H9 (cell line): ENCODE measurements at places on chromosomes 5 and 9. TPM values are rescaled to one million over a fixed set of nuclear protein-coding genes. Genes with fewer than 3 reads are reported as not detected.
A peak's percentile ranks its signal among the peaks of the same experiment; 100 is the strongest.

Gene TXNDC8
- total RNA-seq, result not detected in 2 replicates

Gene PCDHGB5
- total RNA-seq, result 3.6 and 3.8 TPM in 2 replicates

Gene PCA3
- not detected in 2 replicates for total RNA-seq

Gene ACOT12
- not detected in 2 replicates for total RNA-seq

Gene PRXL2C
- 4.7 and 5.9 TPM in 2 replicates for total RNA-seq

Gene TAS2R1
- total RNA-seq, result not detected in 2 replicates

GRCh38 chr9:111936391-111936790 lies 39.8 kb downstream of the UGCG start:
- no peak overlapping the region for H3K4me3 ChIP-seq
- H3K27ac ChIP-seq, result no peak overlapping the region
- DNase-seq, result no peak
- H3K4me1 ChIP-seq, result no peaks in the 10 kb centered on the region
- H3K36me3 ChIP-seq, result peaks cover 5% of the 10 kb centered on the region; the same call in 2 of the 3 replicates

- no peaks in the 10 kb centered on the region for H3K27me3 ChIP-seq
- no peak for DNase-seq
- H3K4me1 ChIP-seq, result no peaks in the 10 kb centered on the region
- no peak overlapping the region for H3K27ac ChIP-seq
- no peak overlapping the region for H3K4me3 ChIP-seq
These were observed 1112.3 kb upstream of the SEMA6A start for GRCh38 chr5:117686926-117687325.

GRCh38 chr5:117888688-117889087 lies 1099.7 kb downstream of the DTWD2 start:
- H3K4me3 ChIP-seq, result no peak overlapping the region
- H3K36me3 ChIP-seq, result no peaks in the 10 kb centered on the region
- DNase-seq, result no peak

DNA sequence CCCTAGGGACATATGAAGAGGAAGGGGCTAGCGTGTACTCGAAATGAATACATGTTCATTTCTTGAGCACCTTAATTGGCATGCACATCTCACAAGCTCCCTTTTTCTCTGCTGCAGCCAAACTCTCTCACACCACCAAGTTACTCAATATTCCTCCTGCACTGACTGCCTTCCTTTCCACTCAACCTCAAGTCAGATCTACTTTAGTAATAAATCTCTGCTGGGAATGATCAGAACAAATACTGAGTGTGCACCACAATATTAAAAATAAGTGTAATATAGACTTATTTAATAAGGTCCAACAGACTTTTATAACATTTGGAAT lies 995.8 kb upstream of the WWC1 start:
- H3K4me1 ChIP-seq, result peaks cover 16% of the 10 kb centered on the region
- no peaks in the 10 kb centered on the region for H3K27me3 ChIP-seq
- DNase-seq, result no peak

- H3K4me3 ChIP-seq, result no peak overlapping the region
- H3K27me3 ChIP-seq, result no peaks in the 10 kb centered on the region
- no peaks in the 10 kb centered on the region for H3K4me1 ChIP-seq
- no peak overlapping the region for H3K27ac ChIP-seq
- DNase-seq, result no peak
These were observed 269.1 kb downstream of the RFX3 start for GRCh38 chr9:3256571-3257330.

- peaks cover 4% of the 10 kb centered on the region; the same call in 1 of the 2 replicates for H3K36me3 ChIP-seq
- peaks cover 6% of the 10 kb centered on the region; the same call in 1 of the 2 replicates for H3K4me1 ChIP-seq
- no peak overlapping the region for H3K4me3 ChIP-seq
- DNase-seq, result no peak
- no peaks in the 10 kb centered on the region for H3K27me3 ChIP-seq
These were observed 100.0 kb downstream of the ZSWIM6 start for GRCh38 chr5:61431923-61432620.

GRCh38 chr9:114454652-114455051 lies 50.6 kb downstream of the WHRN start:
- H3K36me3 ChIP-seq, result no peaks in the 10 kb centered on the region
- H3K27me3 ChIP-seq, result no peaks in the 10 kb centered on the region
- no peak for DNase-seq
- H3K27ac ChIP-seq, result no peak overlapping the region
- H3K4me3 ChIP-seq, result no peak overlapping the region

DNA sequence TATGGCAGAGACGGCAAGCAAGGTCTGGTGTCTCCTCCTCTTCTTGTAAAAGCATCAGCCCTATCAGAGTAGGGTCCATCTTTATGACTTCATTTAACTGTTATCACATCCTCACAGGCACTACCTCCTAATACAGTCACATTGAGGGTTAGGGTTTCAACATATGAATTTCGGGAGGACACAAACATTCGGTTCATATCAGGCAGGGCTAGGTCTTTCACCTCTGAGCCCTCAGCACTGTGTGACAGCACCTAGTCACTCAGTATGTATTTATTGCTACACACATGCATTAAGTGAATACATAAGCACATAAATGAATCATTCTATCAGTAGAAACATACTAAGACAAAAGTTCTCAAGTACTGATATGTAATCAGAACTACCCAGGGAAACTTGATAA lies 9.4 kb upstream of the BTF3 start:
- peaks cover 19% of the 10 kb centered on the region; the same call in 1 of the 2 replicates for H3K4me1 ChIP-seq
- H3K4me3 ChIP-seq, result peak overlapping the region; percentile 24; the same call in 1 of the 3 replicates

DNA sequence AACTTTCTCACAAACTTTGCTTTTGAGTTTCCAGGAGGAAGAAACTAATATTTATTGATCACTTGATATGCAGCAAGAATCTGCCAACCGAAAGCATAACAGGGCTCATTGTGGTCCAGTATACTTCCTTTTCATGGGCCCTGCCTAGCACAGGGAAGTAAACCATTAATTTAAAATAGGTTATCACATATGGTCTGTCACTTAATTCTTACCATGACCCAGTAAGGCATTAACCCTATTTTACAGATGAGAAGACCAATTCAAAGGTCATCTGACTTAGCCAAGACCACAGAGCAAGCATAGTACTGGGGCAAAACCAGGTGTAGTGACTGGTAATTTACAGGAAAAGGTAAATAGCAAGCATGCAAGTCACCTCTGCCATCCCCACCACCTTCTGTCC lies 336.9 kb upstream of the DMAC1 start:
- H3K27me3 ChIP-seq, result no peaks in the 10 kb centered on the region
- H3K4me3 ChIP-seq, result no peak overlapping the region
- no peaks in the 10 kb centered on the region for H3K36me3 ChIP-seq
- H3K4me1 ChIP-seq, result peaks cover 2% of the 10 kb centered on the region; the same call in 1 of the 2 replicates

GRCh38 chr9:13590996-13591395 lies 311.5 kb upstream of the MPDZ start:
- H3K4me3 ChIP-seq, result no peak overlapping the region
- H3K27ac ChIP-seq, result no peak overlapping the region
- no peaks in the 10 kb centered on the region for H3K36me3 ChIP-seq
- no peak for DNase-seq
- no peaks in the 10 kb centered on the region for H3K27me3 ChIP-seq
- H3K4me1 ChIP-seq, result peaks cover 5% of the 10 kb centered on the region; the same call in 1 of the 2 replicates

DNA sequence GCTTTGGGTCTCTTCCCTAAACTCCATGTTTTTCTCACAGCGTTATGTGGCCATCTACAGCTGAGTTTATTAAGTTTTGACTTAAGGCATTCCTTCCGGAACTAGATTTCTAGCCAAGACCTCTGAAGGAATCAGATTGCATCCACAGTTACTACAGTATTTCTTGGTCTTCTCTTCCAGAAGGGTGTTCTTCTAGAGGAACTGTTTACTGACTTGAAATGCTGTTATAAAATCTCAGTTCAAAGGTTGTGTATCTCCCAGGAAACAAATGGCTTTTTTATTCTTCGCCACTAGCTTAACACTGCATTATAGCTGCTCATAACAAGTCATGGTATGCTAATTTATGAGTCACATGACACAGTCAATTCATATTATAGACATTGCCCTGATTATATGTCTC lies 55.3 kb upstream of the RAD23B start:
- no peak overlapping the region for H3K4me3 ChIP-seq
- no peaks in the 10 kb centered on the region for H3K27me3 ChIP-seq
- H3K4me1 ChIP-seq, result peaks cover 9% of the 10 kb centered on the region
- H3K27ac ChIP-seq, result no peak overlapping the region
- no peak for DNase-seq

GRCh38 chr5:174521449-174521848 lies 202.9 kb upstream of the MSX2 start:
- no peaks in the 10 kb centered on the region for H3K4me1 ChIP-seq
- no peaks in the 10 kb centered on the region for H3K36me3 ChIP-seq
- no peak overlapping the region for H3K27ac ChIP-seq
- no peak for DNase-seq
- no peak overlapping the region for H3K4me3 ChIP-seq

- DNase-seq, result peak; percentile 14
- H3K27me3 ChIP-seq, result peaks cover 2% of the 10 kb centered on the region; the same call in 1 of the 2 replicates
- no peaks in the 10 kb centered on the region for H3K4me1 ChIP-seq
- H3K4me3 ChIP-seq, result no peak overlapping the region; the same call in 2 of the 3 replicates
- H3K36me3 ChIP-seq, result no peaks in the 10 kb centered on the region; the same call in 2 of the 3 replicates
These were observed 55.9 kb downstream of the AHRR start for GRCh38 chr5:377326-377981.

DNA sequence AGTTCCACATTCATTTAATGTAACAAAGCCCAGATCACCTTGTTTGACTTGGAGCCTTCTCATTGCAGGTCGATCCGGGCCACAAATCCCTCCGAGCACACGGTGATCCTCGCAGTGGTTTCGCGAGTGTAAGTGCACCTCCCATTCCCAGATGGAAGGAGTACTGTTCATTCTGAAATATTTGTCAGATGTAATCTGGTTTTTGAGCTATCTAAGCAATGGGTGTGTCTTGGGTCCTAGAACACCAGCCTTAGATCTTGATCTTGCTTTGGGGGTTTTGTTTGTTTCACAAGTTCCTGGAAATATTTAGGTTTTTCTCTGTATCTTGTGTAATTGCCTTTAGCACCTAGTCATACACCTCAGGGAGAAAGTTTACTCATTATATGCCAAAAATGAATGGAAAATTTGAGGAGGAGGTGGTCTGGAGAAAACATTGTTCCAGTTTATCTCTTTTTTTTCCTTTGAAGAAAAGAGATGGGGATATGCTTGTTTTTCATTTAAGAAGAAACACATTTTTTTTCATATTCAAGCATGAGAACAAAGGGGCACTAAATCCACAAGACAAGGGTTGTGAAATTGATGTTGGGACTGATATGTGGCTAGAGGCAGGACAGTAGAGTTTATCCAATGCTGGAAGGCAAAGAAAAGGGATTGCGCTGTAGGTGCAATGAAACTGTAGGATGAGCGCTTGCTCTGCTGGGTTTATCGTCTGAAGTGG lies 118.6 kb downstream of the PDE8B start:
- no peak overlapping the region for H3K27ac ChIP-seq
- no peaks in the 10 kb centered on the region for H3K27me3 ChIP-seq
- no peak for DNase-seq
- no peak overlapping the region for H3K4me3 ChIP-seq
- H3K36me3 ChIP-seq, result no peaks in the 10 kb centered on the region
- peaks cover 4% of the 10 kb centered on the region; the same call in 1 of the 2 replicates for H3K4me1 ChIP-seq

- H3K36me3 ChIP-seq, result peaks cover 41% of the 10 kb centered on the region
- no peaks in the 10 kb centered on the region for H3K4me1 ChIP-seq
- no peaks in the 10 kb centered on the region for H3K27me3 ChIP-seq
- no peak overlapping the region for H3K4me3 ChIP-seq
- no peak overlapping the region for H3K27ac ChIP-seq
- no peak for DNase-seq
These were observed 18.8 kb downstream of the SMIM32 start for GRCh38 chr5:136174021-136174659.

GRCh38 chr9:34203275-34203991 lies 24.6 kb downstream of the UBAP1 start:
- H3K27ac ChIP-seq, result no peak overlapping the region
- peaks cover 19% of the 10 kb centered on the region for H3K36me3 ChIP-seq
- no peak for DNase-seq
- no peaks in the 10 kb centered on the region for H3K4me1 ChIP-seq
- no peaks in the 10 kb centered on the region for H3K27me3 ChIP-seq
- H3K4me3 ChIP-seq, result no peak overlapping the region

DNA sequence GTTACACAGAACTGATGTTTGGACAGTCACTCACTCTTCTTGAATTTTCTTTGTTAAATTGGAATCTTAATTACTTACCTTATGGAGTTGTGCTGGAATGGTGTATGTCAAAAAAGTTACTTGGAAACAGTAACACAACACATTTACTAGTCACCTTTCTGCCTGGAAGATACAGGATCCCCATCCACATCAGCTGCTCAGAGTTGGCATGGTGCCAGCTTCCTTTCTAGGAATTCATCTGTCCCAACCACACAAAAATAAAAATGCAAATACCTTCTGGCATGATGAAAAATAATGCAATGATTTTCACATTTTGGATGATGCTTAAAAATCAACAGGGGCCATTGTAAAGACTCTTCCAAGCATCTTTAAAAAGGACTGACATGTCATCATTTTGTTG lies 341.5 kb downstream of the TMEM38B start:
- no peak overlapping the region for H3K4me3 ChIP-seq
- no peak for DNase-seq
- H3K27me3 ChIP-seq, result no peaks in the 10 kb centered on the region

DNA sequence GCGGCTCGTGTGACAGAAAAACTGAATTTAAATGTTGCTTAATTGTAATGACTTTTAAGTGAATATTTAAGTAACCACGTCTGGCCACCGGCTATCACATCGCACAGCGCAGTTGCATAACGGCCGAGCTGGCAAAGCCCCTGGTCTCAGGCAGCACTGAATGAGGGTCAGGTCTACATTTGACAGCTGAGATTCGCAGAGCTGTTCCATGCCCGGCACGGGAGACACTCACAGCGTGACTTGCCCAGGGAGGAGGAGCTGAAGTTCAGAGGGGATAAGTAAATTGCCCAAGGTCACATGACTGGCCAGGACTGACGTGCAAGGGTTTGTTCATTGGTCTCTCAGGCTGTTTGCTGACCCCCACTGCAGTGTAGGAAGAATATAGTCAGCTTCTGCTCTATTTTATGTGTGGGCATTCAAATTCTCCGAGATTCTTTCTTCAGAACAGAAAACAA lies 17.4 kb upstream of the COL5A1 start:
- H3K27ac ChIP-seq, result no peak overlapping the region
- no peaks in the 10 kb centered on the region for H3K36me3 ChIP-seq
- DNase-seq, result no peak
- H3K27me3 ChIP-seq, result no peaks in the 10 kb centered on the region

- DNase-seq, result no peak
- H3K36me3 ChIP-seq, result peaks cover 17% of the 10 kb centered on the region; the same call in 2 of the 3 replicates
- H3K27ac ChIP-seq, result no peak overlapping the region
- no peaks in the 10 kb centered on the region for H3K27me3 ChIP-seq
- H3K4me3 ChIP-seq, result no peak overlapping the region; the same call in 2 of the 3 replicates
These were observed 8.1 kb downstream of the BASP1 start for GRCh38 chr5:17225520-17225919.

GRCh38 chr9:106403081-106403480 lies 459.9 kb upstream of the ZNF462 start:
- H3K4me3 ChIP-seq, result no peak overlapping the region
- H3K36me3 ChIP-seq, result no peaks in the 10 kb centered on the region
- H3K4me1 ChIP-seq, result no peaks in the 10 kb centered on the region
- H3K27ac ChIP-seq, result no peak overlapping the region

- H3K4me1 ChIP-seq, result peaks cover 5% of the 10 kb centered on the region; the same call in 1 of the 2 replicates
- peaks cover 70% of the 10 kb centered on the region for H3K27me3 ChIP-seq
- H3K4me3 ChIP-seq, result peak overlapping the region; percentile 52
These were observed 3.6 kb downstream of the GDNF start for GRCh38 chr5:37836235-37836591.

GRCh38 chr9:36902861-36903524 lies 131.1 kb downstream of the PAX5 start:
- H3K4me1 ChIP-seq, result no peaks in the 10 kb centered on the region
- no peak overlapping the region for H3K4me3 ChIP-seq
- DNase-seq, result no peak
- no peak overlapping the region for H3K27ac ChIP-seq
